NCI-H1092 (cell line): ENCODE measurements at places on chromosomes 11 and 22.

DNA sequence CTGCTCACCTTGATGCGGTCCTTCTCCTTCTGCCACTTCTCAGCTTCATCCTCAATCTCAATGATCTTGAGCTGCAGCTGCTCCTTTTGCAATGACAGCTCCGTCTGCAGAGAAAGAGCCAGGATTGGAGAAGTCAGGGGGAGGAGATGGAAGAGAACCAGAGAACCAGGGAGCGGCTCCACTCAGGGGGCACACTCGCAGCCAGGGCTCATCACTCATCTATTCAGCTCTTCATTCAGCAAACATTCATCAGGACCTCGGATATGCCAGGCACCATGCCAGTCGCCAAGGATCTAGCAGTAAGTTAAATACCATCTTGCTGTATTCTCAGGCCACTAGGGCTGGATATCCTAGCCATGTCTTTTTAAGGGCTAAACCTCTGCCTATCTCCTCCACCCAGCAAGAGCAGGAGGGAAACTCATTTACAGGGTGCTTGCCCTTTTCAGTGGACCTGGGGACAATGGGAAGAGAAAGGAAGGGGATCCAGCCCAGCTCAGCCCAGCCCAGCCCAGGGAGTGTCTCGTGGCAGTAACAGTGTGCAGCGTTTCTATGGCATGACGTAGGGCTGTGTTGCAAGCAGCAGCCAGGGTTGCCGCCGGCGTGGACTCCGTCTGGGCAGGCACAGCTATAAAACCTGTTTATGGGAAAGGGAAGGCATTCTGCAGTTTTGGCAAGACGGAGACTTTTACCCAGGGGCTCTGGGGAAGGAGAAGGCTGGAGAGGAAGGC is 9.4 kb downstream of the TRIM29 start:
- peak; percentile 43 for DNase-seq

DNA sequence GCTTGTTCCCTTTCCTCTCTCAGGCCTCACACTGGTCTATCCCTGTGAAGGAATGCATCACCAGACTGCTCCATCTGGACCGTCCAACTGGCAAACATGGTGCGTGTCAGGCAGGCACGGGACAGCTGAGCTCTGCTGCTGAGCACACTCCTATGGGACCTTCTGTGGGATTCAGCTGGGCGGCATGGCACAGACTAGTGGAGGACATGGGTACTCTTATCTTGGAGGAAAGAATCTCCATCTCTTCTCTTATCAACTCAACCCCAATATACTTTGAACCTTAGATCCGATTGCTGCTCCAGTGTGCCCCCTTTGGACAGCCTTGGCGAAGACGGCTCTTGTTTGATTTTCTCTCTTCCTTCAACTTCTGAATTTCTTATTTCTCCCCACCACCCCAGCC is 593.6 kb downstream of the ETS1 start:
- no peak for DNase-seq

DNA sequence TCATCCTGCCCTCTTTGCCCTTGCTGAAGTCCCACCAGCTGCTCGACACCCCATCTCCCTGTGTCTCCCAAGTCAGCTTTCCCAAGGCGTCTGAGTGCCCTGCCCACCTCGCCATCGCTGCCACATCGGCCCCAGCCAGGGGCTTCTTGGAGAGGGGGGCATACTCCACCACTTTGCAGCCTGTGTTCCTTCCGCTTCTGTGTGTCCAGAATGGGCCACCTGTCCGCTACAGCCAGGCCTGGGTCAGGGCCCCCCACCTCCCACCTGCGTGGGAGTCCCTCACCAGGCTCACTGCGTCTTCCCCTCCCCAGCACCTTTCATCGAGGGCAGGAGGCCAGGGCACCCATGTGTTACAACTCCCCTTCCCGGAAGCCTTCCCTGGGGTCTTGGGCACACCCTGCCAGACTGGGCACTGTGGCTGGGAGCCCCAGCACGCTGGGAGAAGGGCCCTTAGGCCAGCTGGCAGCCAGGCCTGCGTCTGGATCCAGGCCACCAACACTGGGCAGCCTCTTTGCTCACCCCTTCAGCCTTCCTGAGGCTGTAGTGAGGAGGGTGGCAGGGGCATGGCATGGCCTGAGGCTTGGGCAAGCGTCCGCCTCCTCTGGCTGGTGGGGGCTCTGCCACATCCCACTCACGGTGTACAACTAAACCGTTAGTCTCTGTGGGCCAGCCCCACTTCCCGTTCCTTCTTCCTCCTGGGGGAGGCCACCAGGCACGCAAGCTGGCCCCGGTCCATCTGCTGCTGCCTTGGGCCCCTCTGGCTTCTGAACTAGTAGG is 13.4 kb downstream of the CPT1A start:
- no peak for DNase-seq

DNA sequence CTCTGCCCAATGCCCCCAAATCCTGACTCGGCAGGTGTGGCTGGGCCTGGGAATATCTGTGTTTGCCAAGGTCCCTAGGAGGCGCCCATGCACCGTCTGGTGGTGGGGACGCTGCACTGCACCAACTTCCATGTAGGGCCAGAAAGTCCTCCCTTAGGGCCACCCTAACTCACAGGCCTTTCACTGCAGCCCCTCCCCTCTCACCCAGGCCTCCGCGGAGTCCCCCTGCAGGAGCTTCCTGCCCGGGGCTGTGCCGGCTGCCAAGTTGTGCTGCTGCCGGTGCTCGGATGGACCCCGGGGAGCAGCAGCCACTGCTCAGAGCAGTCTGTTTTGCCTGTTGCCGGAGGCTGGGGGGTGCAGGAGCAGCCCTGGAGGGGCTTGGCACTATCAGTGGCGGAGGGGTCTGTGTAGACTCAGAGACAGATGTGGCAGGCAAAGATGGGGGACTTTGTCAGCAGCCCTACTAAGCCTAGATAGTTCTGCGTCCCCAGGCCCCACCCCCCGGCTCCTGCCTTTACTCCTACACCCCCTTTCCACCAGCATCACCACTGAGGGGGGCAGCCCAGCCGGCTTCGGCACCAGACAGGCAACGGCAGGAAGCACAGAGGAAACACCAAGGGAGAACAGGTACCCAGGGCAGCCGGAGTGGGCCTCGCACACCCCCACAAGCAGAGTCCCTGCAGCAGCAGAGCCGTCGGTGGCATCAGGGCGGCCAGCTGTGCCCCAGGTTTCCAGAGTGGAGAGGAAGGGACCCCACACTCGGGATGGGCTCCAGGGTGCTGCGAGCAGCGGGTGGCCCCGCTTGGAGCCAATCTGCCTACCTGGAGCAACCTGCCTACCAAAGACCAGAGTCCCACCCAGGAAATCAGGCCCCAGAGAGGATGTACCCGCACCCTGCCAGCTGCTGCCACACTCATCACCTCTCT is 124.3 kb downstream of the TRIM29 start:
- peak; percentile 63 for DNase-seq

DNA sequence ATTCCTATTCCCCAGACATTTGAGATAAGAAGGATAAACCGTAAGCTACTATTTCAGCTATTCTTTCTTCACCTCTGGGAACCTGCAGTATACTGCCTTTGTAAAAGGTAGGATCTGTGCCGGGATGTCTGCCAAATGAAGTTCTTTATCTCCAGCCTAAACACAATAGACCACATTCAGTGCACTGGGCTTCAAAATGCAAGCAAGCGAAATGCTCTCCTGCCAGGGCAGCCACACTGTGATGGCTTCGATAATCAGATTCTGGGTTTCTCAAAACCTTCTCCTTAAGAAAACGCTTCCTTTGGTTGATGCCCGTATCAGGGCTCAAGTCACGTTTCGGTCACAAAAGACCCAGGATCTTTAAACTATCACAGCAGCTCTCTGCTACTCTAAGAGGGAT is 299.5 kb upstream of the B3GAT1 start:
- DNase-seq = peak; percentile 23
